ENCODE measurements at places on chromosomes 5 and 9.

DNA sequence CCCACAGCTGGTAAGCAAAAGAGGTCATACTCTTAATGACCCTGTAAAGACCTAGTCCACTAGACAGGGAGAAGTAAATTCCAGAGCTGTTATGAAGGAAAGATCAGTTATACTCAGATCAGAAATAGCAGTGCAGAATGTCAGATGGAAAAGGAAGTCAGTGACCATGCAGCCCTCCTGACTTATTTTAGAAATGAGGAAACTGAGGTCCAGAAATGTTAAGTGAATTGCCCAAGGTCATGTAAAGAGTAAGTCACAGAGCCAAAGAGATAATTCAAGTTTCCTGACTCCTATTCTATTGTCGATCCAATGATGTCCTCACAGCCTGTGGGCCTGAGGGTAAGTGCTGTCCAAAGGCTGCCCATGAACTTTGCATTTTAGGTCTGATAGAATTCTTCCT, 214.9 kb upstream of the IL12B start:
- DNase-seq, result no peak

DNA sequence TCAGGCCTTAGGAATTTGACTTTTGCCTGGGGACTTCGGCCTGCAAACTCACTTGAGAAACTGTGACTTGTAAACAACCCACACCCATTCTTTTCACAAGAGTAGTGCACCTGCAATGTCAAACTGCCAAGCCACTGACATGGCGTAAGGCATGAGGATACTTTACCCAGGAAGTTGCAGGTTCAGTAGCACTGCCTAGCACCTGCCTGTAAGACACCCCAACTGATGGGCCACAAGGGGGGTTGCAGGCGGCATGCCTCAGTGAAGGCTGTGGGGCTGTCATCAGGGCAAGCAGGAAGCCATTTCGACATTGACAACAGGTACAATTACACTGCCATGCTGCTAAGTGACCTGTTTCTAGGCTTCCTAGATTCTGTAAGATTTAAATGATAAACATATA, 41.3 kb upstream of the RASGEF1C start:
- no peak for DNase-seq

DNA sequence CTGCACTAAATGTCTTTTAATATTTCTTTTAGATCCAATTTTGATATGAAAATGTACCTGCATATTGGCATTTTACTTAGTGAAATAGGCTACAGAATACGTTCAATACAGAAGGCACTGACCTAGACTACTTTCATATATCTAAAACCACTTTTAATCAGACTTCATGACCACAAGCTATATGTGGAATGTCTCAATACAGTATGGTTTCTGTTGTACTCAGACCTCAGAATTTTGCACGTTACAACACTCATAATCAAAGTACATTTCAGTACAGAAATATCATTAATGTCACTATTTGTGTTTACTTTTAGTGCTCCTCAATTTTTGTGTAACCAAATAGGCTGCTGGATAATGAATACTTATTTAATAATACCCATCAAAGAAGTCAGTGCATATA, 74.8 kb downstream of the MEF2C start:
- no peak for DNase-seq

GRCh38 chr5:176183321-176184074, 54.7 kb upstream of the SIMC1 start:
- DNase-seq, result no peak

GRCh38 chr9:135814421-135815095, 92.8 kb downstream of the CAMSAP1 start:
- no peak for DNase-seq

Data from activated CD4-positive, alpha-beta T cell treated with anti-CD3 and anti-CD28 coated beads for 36 hours (primary cell).